CD4-positive, alpha-beta T cell (primary cell): ENCODE measurements at places on chromosomes 6 and 20.

DNA sequence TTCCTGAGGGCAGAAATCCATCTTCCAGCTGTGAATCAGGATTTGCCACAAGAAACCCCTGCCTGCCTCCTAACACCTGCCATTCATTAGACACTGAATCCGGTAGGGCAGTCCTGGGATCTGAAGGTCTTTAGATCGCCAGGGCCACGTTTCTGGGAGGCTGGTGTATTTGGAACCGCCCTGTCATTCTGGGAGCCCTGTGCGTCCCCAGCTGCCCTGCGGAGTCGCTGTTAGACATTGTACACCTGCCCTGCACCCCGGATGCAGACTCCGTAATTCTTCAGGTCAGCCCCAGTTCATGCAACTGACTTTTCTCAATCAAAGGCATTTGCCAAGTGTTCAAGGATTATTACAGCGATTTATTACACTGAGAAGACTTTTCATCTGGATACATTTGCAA is 193.2 kb downstream of the TBC1D7 start:
- no peak for DNase-seq

- no peak for DNase-seq
Measured at GRCh38 chr6:19042420-19042819, 655.3 kb downstream of the RNF144B start.

GRCh38 chr20:63309261-63310071 is 16.5 kb downstream of the COL20A1 start:
- no peak for DNase-seq

DNA sequence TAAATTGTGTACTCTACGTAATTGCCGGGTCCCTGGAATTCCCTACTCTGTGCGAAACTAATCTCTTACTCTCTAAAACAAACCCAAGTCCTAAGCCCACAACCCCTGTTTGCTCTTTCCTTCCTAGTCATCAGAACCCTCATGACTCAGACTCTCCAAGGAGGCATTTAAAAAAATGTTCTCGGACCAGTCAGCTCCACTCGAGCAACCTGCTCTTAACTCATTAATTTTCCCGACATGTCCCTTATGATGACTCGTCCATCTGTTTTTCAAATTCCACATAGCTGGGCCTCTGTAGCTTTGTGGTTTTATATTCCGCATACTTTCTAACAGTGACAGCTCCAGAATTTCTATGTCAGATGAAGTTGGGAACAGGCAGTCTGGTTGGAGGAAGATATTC is 2.6 kb upstream of the MUC22 start:
- DNase-seq = no peak

DNA sequence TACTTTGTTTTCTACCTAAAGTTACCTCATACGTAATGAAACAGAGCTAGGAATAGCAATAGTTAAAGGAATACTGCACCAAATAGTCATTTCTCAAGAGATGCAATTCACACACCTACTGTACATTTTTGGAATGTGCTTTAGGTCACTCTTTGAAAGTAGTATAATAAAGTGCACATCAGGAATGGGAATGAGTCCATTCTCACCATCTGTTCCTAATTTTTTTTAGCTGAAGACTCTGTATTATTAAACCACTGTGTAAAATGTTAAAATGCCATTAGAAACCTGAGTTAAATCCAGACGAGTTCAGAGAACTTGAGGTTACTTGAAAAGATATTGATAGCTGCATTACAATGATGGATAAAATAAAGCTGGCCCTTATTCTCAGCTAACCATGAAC is 51.9 kb upstream of the EPHA7 start:
- no peak for DNase-seq

GRCh38 chr6:62775427-62776022 is 435.7 kb upstream of the FKBP1C start:
- no peak for DNase-seq

- DNase-seq = no peak
Measured at GRCh38 chr6:129590408-129591022, 119.5 kb downstream of the ARHGAP18 start.

GRCh38 chr6:139882977-139883728 is 508.7 kb upstream of the CITED2 start:
- no peak for DNase-seq

DNA sequence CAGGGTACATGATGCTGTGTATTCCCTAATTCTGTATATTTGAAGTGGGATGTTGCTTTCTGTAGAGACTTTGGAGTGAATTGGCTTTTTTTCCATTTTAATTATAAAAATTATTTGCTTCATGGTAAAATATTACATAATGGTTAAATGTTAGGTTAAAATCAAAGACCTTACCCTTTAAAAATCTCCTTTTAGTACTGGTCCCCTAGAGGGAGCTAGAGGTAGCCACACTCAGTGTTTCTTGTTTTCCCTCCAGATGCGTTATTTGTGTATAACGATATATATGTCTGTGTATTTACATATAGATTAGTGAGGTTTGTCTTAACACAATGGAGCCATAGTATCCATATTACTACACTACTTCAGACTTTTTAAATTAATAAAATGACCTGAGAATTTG is 146.7 kb downstream of the PLCB4 start:
- DNase-seq = no peak

GRCh38 chr20:61744691-61745396 is 320.8 kb downstream of the TAF4 start:
- DNase-seq = no peak

DNA sequence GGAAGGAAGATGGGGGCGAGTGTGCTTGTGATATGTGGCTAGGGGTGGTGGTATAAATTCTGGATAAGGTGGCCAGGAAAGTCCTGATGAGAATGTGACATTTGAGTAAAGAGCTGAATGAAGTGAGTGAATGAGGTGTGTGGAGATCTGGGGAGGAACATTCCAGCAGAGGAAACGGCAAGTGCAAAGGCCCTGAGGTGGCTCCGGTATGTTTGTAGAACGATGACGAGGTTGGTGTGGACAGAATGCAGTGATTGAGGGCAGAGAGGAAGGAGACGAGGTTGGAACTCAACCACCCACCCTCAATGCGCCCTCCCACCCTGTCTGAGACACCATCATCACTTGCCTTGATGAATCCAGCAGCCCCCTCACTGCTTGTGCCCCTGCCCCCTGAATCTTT is 214.1 kb upstream of the RNF24 start:
- DNase-seq = no peak
